ENCODE measurements at places on chromosomes 3 and 15.

GRCh38 chr3:171967932-171968678, 71.3 kb upstream of the FNDC3B start:
- DNase-seq = no peak

DNA sequence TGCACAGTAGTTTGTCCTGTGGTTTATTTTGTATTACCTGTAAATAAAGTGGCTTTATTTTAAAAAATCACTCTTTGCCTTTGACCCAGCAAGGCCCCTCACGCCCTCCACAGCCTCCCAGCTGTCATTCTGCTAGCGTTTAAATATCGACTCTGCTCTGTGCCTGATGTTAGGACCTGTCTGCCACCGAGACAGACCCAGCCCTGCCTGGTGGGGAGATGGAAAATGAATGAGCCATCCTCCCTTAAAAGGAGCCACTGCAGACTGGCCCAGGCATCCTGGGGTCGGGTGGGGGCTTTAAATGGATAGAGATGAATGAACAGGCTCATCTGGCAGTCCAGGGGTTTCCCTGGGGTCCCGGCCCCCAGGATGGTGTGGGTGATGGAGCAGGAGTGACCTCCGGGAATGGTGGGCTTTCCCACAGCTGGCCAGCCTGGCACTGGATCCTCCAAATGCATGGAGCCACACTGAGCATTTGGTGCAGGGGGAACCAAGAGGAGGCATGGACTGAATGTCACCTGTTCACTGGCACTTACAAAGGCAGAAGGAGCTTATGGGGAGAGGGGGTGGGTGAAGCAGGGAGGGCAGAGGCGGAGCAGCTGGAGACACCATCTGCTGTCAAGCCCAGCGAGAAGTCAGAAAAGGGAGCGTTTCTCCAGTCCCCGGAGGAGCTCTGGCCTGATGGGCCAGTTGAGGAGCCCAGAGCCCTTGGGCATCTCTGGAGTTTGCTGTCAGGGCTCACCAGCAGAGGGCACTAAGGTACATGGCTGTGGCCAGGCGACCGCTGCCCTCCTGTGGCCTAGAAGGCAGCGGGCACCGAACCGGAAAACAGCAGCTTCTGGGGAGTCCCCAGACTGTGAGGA, 11.9 kb downstream of the GRM2 start:
- DNase-seq = peak; percentile 55

GRCh38 chr3:48245136-48245535, 4.2 kb downstream of the ZNF589 start:
- no peak for DNase-seq

GRCh38 chr3:9590282-9590791, 36.7 kb upstream of the LHFPL4 start:
- DNase-seq = no peak

- DNase-seq = no peak
Observed at GRCh38 chr15:60278879-60279278, 118.9 kb downstream of the ANXA2 start.

DNA sequence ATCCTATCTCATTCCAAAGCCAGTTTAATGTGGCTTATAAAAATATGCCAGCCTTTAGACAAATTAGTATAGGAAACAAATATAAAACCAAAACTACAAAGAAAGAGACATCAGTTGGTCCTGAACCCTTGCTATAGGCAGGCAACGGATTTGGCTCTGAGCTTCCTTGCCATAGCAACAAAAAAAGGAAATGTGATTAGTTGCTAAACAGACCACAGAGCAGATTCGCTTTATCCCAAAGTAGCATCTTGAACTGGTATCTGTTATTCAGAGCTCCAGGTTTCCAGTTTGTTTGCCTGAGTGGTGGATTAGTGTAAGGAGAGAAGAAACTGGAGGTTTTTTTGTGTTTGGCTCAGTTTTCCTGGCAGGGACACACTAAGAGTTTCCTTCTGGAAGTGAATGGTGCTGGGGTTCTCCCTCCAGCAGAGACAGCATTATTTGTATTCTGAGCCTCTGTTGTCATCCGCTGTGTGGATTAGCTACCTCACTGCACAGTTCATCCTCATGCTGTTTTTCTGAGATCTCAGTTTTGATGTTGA, 44.1 kb downstream of the CHST2 start:
- no peak for DNase-seq

GRCh38 chr3:151926956-151927355, 53.5 kb downstream of the SUCNR1 start:
- no peak for DNase-seq

DNA sequence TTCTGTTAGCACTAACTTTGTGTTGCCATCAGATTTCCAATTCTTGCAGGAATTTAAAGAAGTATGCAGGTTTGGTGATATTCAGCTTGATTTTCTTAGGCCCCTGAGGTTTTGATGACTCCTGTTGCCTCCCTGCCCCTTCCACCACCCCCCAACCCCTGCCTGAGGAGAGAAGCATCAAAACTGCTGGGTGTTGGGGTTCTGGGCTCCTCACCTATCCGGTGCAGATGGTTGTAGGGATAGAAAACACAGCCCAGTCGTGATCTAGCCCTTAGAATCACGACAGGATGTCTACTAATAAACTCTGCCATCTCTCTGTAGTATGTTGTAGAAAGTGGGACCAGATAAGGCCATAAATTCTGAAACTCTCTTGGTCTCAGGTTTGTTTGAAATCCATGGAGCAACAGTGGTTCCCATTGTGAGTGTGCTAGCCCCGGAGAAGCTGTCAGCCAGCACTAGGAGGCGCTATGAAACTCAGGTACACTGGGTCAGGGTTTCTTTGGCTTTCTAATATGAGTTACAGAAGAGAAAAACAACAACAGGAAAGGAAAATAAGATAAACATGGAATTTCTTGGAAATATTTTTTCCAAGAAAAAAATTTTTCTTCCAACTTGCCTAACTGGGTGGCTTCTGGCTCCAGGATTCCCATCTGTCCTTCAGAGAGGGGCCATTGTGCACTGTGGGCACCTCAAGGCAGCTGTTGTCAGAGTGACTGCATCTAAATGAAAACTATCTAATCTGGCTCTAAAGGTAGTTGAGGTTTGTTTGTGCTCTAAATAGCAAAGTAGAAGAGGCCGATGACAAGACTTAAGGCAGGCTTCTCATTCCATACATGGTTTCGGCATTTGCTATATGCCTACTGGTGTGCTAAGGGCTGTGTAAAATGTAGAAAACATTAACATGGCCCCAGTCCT, 8.7 kb downstream of the SRP14 start:
- DNase-seq = no peak

DNA sequence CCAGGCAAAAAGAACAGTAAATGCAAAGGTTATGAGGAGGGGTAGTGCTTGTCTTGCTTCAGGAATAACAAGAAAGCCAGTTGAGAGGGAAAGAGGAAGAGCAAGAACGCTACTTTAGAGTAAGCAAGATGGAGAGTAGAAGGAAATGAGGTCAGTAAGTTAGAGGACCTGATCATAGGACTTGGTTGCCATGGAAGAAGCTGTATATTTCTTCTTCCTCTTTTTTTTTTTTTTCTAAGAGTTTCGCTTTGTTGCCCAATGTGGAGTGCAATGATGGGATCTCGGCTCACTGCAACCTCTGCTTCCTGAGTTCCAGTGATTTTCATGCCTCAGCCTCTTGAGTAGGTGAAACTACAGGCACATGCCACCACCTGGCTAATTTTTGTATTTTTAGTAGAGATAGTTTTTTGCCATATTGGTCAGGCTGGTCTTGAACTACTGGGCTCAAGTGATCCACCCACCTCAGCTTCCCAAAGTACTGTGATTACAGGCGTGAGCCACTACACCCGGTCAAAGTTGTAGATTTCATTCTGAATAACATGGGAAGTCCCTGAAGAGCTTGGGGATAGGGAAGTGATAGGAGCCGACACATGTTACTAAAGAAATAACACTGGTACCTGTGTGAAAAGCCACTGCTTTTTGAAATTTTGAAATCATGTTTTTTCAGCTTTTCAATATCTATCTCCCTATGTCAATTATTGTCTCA, 527.9 kb upstream of the NAALADL2 start:
- no peak for DNase-seq

DNA sequence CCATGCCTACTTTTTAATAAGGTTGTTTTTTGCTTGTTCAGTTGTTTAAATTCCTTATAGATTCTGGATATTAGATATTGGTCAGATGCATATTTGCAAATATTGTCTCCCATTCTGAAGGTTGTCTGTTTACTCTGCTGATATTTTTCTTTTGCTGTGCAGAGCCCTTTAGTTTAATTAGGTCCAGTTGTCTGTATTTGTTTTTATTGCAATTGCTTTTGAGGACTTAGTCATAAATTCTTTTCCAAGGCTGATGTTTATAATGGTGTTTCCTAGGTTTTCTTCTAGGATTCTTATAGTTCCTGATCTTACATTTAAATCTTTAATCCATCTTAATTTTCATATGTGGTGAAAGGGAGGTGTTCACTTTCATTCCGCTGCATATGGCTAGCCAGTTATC, 77.4 kb downstream of the PTPRG start:
- no peak for DNase-seq

DNA sequence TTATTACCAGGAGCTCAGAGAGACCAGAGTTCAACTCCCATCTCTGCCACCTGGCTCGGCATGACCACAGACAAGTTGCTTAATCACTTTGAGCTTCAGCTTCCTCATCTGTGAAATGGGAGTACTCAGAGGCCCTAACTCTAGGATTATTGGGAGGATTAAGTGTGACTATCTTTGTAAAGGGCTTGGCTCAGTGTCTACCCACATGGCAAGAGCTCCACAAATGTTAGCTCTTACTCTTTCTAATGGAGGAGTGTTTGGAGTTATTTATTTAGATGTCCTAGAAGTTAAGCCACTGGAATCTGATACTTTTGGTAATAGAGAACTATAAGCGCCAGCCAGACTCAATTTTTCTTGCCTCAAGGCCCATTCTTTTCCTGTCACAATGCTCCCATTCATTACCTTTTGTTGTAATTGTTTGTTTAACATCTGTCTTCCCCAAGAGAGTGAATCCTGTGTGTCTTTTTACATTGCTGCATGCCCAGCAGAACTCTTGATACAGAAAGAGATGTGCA, 12.3 kb upstream of the LMCD1 start:
- no peak for DNase-seq

- DNase-seq = no peak
Observed at GRCh38 chr3:168956076-168956475, 707.4 kb downstream of the MECOM start.

- DNase-seq = no peak
Observed at GRCh38 chr15:26722621-26723160, 50.2 kb downstream of the GABRB3 start.

GRCh38 chr3:159819676-159820075, 169.0 kb upstream of the IL12A start:
- DNase-seq = no peak

- DNase-seq = no peak
Observed at GRCh38 chr3:135103917-135104316, 308.9 kb downstream of the EPHB1 start.

DNA sequence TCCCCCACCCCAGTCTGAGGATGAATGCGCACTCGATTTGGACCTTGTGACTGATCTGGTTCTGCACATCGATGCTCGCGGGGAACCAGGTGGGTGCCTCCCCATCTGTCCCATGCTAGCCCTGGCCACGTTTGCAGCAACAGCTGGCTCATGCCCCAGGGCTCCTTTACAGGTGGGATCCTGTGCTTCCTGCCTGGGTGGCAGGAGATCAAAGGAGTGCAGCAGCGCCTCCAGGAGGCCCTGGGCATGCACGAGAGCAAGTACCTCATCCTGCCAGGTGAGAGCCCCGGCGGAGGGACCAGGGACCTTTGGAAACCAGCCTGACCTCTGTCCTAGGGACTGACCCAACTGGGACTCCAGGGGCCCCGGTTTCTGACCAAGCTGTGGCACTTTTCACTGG, 44.3 kb downstream of the DHX30 start:
- DNase-seq = no peak

DNA sequence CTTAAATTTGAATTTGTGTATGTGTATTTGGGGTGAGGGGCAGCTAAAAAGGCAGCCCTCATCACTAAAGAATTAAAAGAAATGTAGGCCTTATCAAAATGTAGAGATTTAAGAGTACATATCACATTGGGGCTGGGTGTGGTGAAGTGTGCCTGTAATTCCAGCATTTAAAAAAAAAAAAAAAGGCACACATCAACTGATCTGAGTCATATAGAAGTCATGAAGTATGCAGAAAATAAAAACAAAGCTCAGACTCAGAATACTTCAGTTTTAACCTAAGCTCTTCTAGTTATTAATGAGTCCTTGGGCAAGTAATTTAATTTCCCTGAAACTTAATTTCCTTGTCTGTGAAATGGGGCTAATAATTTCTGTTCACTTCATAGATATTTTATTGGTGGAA, 31.6 kb downstream of the SLC24A1 start:
- no peak for DNase-seq

DNA sequence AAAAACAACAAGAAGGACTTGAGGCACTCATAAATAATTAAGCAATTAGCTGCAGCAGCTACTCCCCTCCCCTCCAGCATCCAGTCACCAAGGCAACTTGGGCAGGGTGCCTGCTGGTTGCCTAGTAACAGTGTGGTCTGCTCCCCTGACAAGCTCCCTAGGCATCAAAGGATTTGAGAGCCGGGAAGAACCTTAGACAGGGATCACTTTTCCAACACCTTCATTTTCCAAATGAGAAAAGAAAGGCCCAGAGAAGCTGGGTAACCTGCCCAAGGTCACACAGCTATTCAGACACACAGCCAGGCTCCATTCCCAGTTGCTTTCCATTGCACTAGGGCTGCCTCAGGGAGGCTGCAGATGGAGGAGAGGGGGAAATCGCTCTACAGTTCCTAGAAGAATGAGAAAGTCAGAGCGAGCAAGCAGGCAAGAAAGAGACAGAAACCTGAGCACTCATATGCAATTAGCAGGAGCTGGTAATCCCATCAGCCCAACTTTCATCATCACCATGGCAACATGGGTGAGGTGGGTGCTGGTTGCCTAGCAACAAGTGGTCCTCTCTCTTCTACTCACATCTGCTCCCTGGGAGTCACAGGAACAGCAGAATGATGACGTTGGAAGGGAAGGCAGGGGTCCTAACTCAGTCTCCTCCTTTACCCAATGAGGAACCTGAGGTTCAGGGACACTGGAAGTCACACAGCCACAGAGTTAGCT, 3.6 kb upstream of the EIF4E3 start:
- peak; percentile 53 for DNase-seq

DNA sequence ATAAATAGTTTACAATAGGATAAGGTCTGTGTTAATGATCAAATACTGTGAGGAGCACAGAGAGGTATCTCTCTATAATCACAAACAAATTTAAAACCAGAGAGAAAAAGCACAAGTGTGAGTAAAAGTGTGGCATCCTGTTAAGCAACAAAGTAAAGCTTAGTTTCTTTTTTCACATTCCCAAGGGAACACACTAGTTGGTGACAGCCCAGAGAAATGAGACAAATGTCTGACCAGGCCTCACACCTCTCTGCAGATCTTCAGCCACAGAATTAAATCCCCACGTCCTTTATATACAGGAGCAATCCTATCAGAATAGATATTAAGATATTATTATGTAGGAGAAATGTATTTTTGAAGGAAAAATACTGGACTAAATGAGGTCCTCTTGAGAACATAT, 2.7 kb downstream of the FBN1 start:
- DNase-seq = no peak

DNA sequence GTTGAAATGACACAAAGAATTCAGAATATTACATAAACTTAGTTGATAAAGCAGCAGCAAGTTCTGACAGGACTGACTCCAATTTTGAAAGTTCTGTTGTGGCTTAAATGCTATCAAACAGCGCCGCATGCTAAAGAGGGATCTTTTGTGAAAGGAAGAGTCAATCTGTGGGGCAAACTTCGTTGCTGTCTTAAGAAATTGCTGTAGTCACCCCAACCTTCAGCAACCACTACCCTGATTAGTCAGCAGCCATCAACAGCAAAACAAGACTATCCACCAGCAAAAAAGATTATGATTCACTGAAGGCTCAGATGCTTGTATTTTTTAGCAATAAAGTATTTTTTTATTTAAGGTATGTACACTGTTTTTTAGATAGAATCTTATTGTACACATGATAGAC, 14.2 kb downstream of the CRBN start:
- no peak for DNase-seq

All from CD4-positive, alpha-beta T cell treated with Interleukin-12 subunit alpha and Interleukin-12 subunit beta, for 1 hour (primary cell).